Fibroblast of skin of abdomen (primary cell): ENCODE measurements at places on chromosomes 4 and X.

DNA sequence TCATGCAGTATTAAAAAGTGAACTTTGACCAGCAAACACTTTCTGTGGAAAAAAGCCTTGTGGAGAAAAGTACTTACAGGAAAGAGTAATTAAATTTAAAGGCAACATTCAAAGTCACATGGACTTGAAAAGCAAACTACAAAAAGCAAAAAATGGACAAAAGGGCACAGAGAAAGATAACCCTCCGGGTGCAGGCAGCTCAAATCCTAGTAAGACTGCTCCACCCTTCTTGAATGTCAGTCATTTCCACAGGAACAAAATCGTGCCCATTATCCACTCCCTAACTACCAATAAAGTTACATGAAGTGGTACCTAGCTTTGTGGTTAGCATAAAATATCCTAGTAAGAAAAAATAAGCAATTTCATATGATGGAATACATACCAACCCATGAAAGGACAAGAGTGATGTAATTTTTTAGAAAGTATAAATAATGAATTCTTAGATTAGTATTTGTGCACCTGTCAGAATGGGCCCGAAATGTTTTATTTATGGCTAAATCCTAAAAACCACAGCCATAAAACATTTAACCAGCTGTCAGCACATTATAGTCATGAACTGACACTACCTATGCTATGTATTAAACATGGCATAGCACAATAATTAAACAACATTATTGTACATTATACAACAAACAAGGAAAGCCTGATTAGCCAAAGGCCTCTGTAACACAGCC, 43.3 kb downstream of the MAML3 start:
- DNase-seq: peak; percentile 64

DNA sequence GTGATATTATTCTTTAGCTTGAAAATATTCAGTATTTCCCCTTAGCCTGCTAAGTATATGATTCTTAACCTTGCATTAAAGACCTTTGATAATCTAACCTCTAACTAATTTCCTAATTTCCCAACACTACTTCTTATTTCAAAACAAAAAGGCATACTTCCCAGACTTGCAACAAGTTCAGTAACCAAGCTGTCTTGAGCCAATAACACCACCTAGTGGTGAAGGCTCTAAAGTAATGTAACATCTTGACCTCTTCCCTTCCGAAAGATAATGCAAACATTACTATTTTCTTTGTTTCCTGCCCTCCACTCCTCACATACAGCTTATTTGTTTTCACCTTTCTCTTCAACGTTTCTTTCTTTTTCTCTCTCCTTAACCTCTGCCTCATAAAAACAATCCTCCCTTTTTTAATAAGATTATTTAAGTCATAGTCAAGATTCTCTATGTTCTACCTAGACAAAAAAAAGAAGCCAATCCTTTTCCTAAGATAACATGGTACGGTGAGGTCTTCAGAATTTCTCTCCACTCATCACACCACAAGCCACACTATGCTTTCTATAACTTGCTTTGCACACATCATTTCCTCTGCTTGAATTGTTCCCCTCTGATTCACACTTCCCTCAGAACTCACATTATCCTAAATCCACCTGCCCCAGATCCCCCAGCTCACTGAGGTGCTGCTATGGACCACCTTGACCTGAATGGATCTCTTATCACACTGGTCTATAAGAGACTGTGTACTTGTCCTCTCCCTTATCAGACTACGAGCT, 3.5 kb downstream of the FAT1 start:
- DNase-seq: peak; percentile 18

- peak; percentile 83 for DNase-seq
Observed at GRCh38 chr4:145482209-145483037, 770 bp downstream of the SMAD1 start.

DNA sequence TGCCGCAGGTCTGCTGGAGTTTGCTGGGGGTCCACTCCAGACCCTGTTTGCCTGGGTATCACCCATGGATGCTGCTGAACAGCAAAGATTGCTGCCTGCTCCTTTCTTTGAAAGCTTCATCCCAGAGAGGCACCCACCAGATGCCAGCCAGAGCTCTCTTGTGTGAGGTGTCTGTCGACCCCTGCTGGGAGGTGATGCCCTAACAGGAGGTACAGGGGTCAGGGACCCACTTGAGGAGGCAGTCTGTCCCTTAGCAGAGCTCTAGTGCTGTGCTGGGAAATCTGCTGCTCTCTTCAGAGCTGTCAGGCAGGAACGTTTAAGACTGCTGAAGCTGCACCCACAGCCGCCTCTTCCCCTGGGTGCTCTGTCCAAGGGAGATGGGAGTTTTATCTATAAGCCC, 162.7 kb downstream of the NAF1 start:
- DNase-seq: no peak
